ENCODE measurements at places on chromosomes 2 and 18.

DNA sequence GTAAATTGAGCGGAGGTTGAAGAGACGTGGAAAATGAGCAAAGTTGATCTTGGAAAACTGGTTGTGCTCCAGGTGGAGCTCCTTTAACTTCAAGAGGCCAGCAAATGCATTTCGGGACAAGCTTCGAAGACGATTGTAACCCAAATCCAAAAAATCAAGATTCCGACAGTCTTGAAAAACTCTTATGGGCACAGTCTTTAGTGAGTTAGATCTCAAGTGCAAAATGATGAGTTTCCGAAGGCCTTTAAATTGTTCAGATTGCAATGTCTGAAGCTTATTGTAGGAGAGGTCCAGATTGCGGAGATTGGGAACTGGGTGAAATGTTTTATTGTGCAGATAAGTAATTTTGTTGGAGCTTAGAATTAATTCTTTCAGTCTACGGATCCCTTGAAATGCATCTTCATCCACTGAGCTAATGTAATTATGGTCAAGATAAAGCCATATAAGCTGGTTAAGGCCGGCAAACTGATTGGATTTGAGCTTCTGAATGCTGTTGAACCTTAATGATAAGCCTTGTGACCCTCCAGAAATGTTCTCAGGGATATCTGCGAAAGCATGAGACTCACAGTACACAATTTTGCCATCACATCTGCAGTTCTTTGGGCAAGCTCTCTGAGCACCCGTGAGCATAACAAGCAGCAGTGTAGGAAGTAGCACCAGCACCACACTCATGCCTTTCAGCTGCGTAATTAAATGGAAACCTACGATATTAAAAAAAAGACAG is 2.9 kb downstream of the LRRTM4 start:
- no peak for DNase-seq

- no peak for DNase-seq
Observed at GRCh38 chr2:104685591-104685990, 168.3 kb upstream of the POU3F3 start.

GRCh38 chr2:134707330-134707676 is 11.5 kb downstream of the TMEM163 start:
- DNase-seq, result no peak

GRCh38 chr2:163191372-163191771 is 352.8 kb upstream of the KCNH7 start:
- DNase-seq, result no peak

GRCh38 chr18:33466822-33467221 is 26.3 kb upstream of the CCDC178 start:
- DNase-seq, result no peak

Measured in GM19239 (cell line).